MCF 10A (cell line): ENCODE measurements at places on chromosomes 6 and 20.

DNA sequence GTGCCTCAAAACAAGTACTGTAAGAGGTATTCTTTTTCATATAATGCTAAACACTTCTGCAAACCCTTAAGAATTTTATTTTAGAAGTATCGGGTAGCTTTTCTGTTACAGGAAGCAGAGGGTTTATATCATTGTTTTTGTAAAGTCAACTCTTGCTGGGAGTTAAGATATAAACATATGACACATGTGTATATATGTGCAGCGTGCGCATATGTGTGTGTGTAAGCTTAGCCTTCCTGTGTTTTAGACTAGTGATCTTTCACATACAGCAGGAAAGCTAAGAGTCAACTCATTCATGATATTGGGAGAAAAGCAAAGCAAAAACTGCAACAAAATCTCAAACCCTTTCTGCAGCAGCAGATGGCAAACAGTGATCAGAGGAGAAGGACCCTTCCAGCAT lies 102.4 kb downstream of the ARID1B start:
- DNase-seq: no peak

GRCh38 chr6:114432400-114432799 lies 89.6 kb upstream of the HS3ST5 start:
- DNase-seq: no peak

DNA sequence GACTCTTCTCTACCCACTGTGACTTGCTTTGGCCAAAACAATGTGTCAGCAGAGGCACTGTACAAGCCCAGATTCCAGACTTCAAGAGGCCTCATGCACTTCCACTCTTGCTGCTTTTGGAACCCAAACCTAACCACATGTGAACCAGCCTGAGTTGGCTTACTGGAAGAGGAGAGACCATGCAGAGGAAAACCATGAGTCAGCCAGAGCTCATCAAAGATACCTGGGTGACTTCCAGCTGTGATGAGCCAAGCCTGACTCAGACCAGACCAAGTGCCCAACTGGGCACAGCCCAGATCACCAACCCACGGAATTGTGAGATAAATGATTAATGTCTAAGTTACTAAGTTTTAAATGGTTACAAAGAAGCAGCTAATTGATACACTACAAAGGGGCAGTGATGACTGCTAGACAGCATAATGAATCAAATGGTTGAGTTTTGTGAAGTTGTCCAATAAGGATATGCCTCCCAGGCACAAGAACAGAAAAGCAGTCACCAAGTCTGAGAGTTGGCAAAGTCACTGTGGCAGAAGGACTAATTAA lies 16.2 kb upstream of the BEND6 start:
- peak; percentile 100 for DNase-seq

- no peak for DNase-seq
Observed at GRCh38 chr6:78618970-78619369, 248.4 kb upstream of the IRAK1BP1 start.

- no peak for DNase-seq
Observed at GRCh38 chr6:107612762-107613415, 123.0 kb downstream of the SOBP start.

DNA sequence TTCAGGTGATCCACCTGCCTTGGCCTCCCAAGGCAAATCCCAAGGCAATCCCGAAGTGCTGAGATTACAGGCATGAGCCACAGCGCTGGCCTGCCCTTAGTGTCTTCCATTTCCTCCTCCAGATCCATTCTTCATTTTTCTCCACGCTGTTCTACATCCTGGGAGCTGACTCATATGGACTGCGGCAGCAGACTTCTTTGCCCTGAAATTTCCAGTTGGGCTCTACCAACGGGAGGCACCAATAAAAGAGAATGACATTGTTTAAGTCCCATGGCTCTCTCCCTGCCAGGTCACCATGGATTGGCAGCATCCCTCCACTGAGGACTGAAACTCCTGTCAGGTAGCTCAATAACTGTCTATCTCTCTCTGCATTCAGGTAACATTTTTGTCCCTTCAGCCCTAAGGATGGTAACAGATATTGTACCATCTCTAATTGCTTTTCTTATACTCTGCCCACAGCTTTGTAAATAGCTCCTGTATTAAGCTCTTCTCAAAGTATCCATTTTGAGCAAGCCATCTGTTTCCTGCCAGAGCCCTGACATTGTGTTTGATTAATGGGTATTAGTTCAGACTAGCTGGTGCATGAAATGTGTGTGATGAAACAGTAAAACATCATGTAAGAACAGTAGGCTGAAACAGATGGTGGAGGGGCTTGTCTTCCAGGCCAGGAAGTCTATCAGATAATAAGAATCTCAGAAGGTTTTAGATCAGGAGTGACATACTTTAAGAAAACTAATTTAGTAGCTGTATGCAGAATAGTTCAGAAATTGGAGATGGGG lies 3.6 kb downstream of the TBCC start:
- peak; percentile 59 for DNase-seq
